Stimulated activated CD8-positive, alpha-beta memory T cell treated with anti-CD3 and anti-CD28 coated beads, Interleukin-15, amount 100 ng/mL, for 1 hour (primary cell): ENCODE measurements at places on chromosomes 2 and 18.

DNA sequence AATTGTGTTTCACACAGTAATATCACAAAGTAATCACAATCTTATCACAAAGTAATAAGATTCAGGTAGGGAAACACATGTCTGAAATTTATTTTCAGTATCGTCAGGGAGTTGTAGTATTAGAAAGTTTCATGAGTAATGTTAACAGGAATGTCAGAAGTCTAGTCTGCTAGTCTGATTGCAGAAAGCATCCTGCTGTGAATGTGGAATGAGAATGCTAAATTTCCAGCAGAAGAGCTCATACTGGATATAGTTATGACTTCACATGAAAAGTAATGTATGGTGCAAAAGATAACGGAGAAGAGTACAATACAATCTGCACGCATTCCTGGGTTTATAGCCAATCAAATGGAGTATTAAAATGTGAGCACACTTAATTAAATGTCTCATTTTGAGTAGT, 494.7 kb upstream of the SETBP1 start:
- DNase-seq, result no peak

DNA sequence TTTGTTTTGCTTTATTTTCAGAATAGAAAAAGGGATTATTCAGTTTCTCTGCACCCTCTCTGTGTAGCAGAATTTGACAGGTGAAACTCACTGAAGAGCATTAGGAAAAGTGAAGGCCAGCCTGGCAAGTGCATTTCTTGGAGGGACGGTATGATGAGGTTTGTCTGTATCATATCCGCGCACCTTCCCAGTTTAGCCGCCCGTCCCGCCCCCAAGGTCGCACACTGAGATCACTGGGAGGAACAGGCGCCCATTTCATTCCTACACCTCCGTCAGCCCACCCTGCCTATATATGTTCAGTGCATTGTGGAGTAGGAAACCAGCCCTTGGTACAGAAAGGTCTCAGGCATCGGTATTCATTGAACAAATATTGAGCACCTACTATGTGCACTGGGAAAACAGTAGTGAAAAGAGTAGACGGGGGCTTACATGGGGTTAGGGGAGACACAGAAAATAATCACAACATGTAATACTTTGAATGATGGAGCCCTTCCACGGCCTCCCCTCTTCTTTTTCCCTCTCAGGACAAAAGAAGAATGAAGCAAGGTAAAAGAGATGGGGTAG, 678 bp upstream of the FECH start:
- DNase-seq, result no peak

DNA sequence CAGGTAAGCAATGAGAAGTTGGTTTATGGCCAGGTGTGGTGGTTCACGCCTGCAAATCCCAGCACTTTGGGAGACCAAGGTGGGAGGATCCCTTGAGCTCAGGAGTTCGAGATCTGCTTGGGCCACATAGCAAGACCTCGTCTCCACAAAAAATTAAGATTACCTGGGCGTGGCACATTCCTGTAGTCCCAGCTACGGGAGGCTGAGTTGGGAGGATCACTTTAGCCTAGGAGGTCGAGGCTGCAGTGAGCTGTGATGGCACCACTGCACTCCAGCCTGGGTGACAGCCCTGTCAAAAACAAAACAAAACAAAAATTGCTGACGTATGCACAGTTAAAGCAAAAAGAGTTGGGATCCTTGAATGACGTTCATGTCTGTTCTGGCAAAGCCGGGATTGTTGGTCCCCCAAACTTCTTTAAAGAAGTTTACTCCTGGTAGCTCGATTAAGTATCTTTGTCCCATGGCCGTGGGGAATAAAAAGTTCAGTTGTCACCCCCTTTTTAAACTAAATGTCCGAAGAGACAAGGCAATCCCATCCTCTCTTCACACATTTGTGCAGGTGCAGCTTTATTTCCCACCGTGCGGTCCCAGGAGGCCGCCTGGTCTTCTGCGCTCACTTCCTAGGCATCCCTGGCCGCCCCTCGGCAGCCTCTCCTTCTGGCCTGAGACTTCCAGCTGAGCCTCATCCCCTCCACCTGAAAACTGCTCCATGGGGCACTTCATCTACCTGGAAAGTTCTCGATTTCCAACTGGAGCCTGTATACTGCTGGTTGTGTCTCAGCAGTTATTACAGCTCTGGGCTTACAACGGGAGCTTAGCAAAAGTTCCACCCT, 762 bp upstream of the SPOPL start:
- no peak for DNase-seq

DNA sequence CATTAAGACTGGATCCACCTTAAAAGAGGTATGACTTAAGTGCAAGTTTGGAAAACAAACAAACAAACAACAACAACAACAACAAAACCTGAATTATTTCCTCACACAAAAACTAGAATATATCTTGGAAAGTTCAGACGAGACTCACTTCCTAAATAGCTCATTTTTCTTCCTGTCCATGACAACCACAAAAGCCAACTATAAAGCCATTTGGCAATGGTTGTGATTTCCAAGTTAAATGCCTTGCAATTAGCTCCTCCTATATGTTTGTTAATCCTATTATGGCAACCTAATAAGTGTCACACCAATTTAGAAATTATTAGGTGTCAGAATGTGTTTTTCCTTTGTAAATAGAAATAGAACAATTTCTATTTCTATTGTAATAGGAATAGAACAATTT, 91.6 kb upstream of the ARL5A start:
- DNase-seq, result no peak

GRCh38 chr2:206154197-206154596, 5.0 kb downstream of the NDUFS1 start:
- DNase-seq, result no peak

DNA sequence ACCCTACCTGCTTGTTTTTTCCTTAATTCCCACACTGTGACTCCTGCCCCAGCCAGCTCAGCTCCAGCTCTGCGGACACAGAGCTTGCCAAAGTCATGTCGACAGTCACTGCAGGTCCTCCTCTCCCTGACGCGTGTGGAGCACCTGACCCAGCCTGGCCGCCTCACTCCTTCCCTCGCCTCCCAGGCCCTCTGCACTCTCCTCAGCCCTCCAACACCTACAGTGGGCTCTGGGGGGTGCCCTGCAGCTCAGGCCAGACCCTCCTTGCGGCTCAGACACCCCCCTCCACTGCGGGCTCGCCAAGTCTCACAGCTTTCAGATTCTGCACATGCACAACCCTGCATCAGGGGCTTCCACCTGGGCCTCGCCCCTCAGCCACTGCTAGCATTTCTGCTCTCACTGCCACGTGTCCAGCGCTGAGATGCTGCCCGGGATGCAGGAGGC, 68.3 kb downstream of the NDUFA10 start:
- DNase-seq, result no peak

- no peak for DNase-seq
Observed at GRCh38 chr2:66317268-66317890, 117.5 kb upstream of the MEIS1 start.

GRCh38 chr2:179842498-179843153, 18.8 kb downstream of the ZNF385B start:
- DNase-seq, result no peak
